SK-N-DZ (cell line): ENCODE measurements at places on chromosomes 7 and 10.

DNA sequence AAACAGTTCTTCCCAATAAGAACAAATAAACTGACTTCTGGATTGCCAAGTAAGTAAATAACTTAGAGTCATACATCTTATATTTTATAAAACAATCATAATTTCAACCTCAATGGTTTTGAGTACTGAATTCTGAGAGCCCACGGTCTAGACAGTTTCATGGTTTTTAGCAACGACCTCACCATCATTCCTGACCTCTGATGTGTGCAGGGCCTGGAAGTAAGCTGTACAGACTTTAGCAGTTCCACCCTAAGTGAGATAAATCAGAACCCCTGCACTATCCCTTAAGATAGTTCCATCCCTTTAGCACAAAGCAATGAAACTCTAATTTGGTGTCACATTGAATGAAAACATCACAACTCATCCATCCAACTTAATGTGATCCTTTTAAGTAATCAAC is 86.0 kb downstream of the NEBL start:
- peak; percentile 4 for DNase-seq

GRCh38 chr7:31646942-31647341 is 40.1 kb upstream of the PPP1R17 start:
- no peak for DNase-seq

- no peak for DNase-seq
These were observed 7.0 kb upstream of the TRDMT1 start for GRCh38 chr10:17208476-17208875.

DNA sequence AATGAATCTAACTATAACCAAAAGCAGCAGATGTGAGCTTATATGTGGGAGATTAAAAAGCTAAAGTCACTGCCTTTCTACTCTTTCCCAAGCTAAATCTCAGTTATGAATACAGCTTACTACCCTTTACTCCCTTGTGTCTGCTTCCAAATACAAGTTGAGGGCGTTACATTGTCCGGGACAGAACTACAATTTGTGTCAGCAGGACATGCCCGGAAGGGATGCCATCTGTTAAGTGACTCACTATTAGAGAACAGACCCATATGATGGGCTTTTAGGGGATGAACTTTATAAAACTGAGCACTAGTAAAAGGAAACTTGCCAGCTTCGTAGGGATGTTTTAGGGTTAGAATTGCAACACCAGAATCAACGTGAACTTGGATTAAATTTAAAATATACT is 299.7 kb upstream of the CSTF2T start:
- DNase-seq, result no peak

GRCh38 chr7:155276800-155277375 is 20.8 kb upstream of the INSIG1 start:
- DNase-seq, result no peak

DNA sequence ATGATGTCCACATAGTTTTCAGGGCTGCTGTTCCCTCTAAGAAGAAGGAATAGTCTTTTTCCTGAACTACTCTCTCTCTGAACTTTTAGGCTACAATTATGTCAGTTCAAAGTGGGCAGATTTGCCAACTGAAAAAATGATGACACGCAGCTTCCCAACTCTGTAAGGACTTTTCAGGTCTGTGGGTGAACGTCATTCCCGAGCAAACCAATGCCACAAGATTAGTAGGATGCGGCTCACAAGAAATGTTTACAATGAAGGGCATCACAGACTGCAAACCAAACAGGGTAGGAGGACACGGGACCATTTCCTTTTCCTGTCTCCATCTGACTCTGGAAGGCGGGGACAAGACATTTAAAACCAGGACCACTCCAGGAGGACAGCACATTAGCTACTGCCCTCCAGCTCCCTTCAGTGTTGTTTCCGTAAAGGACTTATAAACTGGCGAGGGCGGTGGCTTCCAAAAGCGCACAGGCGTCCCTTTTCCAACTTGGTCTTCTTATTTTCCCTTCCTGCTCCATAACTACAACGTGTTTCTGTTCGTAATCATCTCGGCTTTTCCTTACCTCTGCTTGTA is 539 bp upstream of the MKLN1 start:
- DNase-seq, result peak; percentile 61

DNA sequence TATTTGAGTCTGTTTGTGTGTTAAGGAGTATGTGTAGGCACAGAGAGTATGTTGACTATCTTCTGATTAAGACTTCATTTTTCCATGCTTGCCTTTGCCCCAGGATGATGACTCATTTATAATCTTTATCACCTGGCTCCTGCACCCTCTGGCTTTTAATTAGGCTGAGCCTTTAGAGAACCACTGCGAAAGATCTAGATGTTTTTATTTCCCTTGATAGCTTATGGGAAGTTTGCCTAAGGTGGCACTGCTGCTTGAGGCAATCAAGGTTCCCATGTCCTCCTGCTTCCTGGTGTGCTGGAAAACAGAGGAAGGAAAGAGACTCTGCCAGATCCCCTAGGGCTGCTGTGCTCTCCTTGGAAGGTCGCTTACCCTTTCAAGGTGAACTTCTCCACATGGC is 114.6 kb downstream of the ARL4A start:
- no peak for DNase-seq

DNA sequence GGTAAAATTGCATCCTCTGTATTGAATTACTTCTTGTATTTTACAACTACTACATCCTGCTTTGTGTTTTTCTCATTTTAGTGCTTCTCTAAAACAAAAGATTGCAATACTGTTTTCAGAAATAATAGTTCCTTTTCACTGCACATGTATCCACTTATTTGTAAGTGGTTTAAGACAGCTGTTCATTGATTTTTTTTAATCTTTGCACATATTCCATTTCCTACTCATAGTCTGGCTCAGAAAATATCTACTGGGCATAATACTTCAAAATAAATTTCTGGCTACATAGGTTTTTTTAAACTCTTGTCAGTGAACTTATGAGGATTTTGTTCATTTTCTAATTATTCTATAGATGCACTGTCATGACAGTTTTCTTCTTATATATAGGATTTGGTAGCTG is 54.8 kb downstream of the SND1 start:
- DNase-seq, result no peak

GRCh38 chr7:21920936-21921335 is 24.8 kb downstream of the CDCA7L start:
- DNase-seq, result no peak

- DNase-seq, result no peak
These were observed 34.9 kb upstream of the PTF1A start for GRCh38 chr10:23157239-23157681.

GRCh38 chr7:149856583-149856982 is 17.2 kb upstream of the ATP6V0E2 start:
- no peak for DNase-seq

- no peak for DNase-seq
These were observed 97.7 kb upstream of the TCF7L2 start for GRCh38 chr10:112852306-112852705.

DNA sequence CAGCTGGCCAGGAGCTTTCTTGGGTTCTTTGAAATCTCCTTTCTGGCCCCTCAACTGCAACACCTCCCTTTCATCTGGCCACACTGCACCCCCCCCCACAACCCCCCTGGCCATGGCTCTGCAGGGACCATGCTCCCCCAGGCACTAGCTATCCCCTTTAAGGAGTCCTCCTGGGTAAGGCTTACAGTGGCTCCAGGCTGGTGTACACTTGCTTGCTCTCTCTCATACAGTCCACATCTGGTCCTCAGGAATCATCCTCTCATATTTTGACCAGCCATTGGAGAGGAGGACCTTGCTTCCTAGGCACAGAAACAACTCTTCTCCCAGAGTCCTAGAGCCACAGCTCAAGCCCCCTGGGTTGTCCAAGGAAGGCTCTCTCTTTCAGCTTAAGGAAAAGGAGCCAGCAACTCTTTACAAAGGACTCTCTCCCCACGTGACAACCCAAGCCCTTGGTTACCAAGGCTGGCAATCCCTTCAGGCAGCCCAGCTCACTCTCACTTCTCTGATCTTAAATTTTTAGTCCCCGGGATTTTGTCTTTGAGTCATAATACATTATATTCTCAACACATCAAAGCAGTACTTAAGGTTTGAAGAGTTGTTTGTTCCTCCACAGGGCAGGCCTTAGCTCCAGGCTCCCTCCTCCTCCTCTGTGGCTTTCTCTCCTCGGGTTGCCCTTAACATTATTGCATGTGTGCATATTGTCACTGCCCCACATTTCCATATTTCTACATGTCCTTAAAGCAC is 9.9 kb downstream of the GARIN1A start:
- no peak for DNase-seq

DNA sequence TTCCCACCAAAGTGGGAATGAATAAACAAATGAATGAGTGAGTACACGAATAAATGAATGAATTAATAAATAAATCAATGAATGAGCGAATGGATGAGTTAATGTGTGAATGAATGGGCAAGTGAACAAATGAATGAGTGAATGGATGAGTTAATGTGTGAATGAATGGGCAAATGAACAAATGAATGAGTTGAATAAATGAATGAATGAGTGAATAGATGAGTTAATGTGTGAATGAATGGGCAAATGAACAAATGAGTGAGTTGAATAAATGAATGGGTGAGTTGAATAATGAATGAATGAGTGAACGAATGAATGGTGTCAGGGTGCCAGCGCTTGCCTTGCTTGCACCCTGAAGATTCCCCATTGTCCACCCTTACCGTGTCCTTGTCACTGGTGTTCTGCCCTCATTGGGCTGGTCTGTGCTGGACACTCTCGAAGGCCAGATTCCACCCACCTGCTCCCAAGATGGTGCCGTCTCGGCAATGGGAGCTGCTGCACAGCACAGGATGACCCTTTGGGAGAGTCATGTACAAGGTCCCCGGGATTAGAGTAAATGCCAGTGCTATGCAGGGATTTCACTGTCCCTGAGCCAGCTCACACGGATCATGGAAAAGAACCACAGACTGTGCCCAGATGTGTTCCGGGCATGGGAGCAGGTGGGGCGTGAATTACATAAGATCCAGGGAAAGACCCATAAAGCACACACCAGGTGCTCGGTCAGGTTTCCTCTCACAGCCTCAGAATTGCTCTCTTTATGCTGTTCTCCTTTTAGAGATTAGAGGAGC is 83.2 kb downstream of the CAMK1D start:
- DNase-seq, result no peak

DNA sequence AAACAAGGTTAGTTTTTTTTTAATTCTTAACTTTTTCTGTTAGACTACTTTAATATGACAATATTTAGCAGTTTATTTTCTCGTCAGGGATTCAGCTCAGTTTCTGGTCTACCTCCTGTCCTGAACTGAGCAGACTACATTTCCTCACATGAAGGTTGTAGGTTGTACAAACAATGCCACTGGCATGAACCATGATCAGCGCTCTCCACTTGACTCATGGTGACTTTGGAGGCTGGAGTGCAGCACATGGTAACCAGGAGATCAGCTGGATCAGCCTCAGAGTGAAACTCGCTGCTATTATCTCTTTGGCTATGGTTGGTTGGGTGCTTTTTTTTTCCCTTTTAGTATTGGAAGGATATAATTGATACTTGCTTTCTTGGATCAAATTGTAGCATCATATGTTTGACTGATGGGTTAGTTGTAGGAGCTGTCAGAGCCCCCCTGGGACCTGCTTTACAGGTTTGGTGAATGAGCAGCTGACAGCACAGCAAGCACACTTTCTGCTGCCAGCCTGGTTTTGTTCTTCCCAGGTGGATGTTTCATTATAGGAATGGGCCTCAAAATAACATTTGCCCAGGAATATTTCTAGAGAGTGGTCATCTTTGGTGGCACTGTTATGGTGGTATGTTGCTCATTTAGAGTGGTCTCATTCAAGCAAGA is 556.4 kb downstream of the AUTS2 start:
- DNase-seq, result no peak

- no peak for DNase-seq
These were observed 373.3 kb upstream of the MKI67 start for GRCh38 chr10:128499486-128499885.

DNA sequence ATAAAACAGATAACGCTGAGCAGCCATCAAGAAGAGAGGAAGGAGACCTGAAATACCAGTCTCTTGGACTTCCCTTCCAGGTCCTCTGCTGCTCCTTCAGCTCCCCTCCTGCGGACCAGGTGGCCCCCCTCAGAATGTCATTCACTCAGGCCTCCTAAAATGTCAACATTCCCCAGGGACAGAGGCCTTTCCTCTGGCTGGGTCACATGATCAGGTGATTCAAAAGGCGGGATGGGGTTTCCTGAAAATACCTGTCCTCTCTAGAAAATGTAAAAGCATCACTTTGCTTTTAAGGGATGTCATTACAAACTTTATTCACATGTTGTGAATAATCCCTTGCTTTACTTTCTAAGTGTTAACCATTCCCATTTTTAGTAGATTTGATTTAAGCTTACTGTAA is 311.1 kb downstream of the INHBA start:
- DNase-seq, result no peak

DNA sequence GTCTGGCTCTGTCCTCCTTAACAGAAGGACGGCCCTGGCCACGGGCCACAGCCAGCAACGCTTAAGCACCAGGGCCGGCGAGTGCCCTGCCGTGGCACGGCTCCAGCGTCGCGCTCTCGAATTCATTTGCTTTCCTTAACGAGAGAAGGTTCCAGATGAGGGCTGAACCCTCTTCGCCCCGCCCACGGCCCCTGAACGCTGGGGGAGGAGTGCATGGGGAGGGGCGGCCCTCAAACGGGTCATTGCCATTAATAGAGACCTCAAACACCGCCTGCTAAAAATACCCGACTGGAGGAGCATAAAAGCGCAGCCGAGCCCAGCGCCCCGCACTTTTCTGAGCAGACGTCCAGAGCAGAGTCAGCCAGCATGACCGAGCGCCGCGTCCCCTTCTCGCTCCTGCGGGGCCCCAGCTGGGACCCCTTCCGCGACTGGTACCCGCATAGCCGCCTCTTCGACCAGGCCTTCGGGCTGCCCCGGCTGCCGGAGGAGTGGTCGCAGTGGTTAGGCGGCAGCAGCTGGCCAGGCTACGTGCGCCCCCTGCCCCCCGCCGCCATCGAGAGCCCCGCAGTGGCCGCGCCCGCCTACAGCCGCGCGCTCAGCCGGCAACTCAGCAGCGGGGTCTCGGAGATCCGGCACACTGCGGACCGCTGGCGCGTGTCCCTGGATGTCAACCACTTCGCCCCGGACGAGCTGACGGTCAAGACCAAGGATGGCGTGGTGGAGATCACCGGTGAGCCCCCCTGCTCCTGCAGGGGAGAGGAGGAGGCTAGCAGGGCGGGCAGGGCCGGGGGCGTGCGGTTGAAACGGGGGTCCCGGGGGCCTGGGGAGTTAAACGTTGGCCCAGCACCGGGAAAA is at the start of gene HSPB1:
HSPB1 (plus strand) TSS at position 327 of the 855 bp plus-strand sequence; CDS start at position 367, 40 bp downstream.
- DNase-seq, result peak; percentile 73

GRCh38 chr10:17793823-17794644 is 15.1 kb upstream of the MRC1 start:
- DNase-seq, result no peak

- peak; percentile 89 for DNase-seq
These were observed 681.3 kb downstream of the TNS3 start for GRCh38 chr7:46900312-46901263.

DNA sequence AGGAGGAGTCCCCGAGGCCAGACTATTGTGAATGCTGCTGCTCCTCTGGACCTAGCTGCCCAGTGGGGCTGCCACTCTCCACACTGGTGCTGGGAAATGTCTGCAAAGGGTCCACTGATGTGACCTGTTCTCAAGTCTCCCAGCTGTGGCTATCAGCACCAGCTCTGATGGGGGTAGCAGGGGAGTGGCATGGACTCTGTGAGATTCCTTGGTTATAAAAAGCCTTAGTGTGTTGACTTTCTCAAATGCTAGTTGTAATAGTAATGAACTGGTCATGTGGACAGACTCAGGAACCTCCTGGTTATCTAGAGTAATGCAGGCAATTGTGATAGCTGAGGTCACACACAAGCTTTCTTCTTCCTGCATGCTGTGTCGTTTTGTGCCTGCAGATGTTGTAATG is 34.1 kb upstream of the ARMC3 start:
- no peak for DNase-seq

- no peak for DNase-seq
These were observed 8.4 kb upstream of the TMEM254 start for GRCh38 chr10:80070057-80070456.
